ENCODE measurements at places on chromosomes 6 and 20. TPM values are rescaled to one million over a fixed set of nuclear protein-coding genes. Genes with fewer than 3 reads are reported as not detected.

LAMA5 gene
- 240 TPM for total RNA-seq

DEFB132 gene
- total RNA-seq: not detected

HRH3 gene
- not detected for total RNA-seq

MYL9 gene
- 31.7 TPM for total RNA-seq

ADGRB3 gene
- 4.7 TPM for total RNA-seq

HNF4A gene
- total RNA-seq: not detected

SUN5 gene
- not detected for total RNA-seq

WFDC13 gene
- total RNA-seq: not detected

MARCKS gene
- total RNA-seq: 177 TPM

PAQR8 gene
- total RNA-seq: 8.2 TPM

ZNF831 gene
- not detected for total RNA-seq

OXT gene
- total RNA-seq: 0.43 TPM

RBPJL gene
- not detected for total RNA-seq

BTNL2 gene
- not detected for total RNA-seq

CD83 gene
- total RNA-seq: 7.1 TPM

TCFL5 gene
- total RNA-seq: 5.7 TPM

PSORS1C2 gene
- total RNA-seq: not detected

CDH4 gene
- total RNA-seq: 21.0 TPM

TCEA2 gene
- total RNA-seq: 14.6 TPM

OPN5 gene
- total RNA-seq: not detected

MRAP2 gene
- not detected for total RNA-seq

ADGRF5 gene
- 0.14 TPM for total RNA-seq

PLN gene
- not detected for total RNA-seq

PRDM1 gene
- 0.14 TPM for total RNA-seq

NOP56 gene
- total RNA-seq: 318 TPM

TNFRSF6B gene
- 509 TPM for total RNA-seq

PPP1R14C gene
- total RNA-seq: 26.3 TPM

IP6K3 gene
- total RNA-seq: 0.65 TPM

GLP1R gene
- not detected for total RNA-seq

CNBD2 gene
- total RNA-seq: 5.6 TPM

SPATS1 gene
- total RNA-seq: not detected

SLC32A1 gene
- not detected for total RNA-seq

TPD52L1 gene
- total RNA-seq: 54.3 TPM

HCRTR2 gene
- total RNA-seq: not detected

SEC23B gene
- total RNA-seq: 50.8 TPM

XKR7 gene
- 0.17 TPM for total RNA-seq

PTPRT gene
- total RNA-seq: not detected

DSP gene
- 80.1 TPM for total RNA-seq

RPP40 gene
- 8.5 TPM for total RNA-seq

SLC24A3 gene
- total RNA-seq: not detected

LKAAEAR1 gene
- total RNA-seq: not detected

XRN2 gene
- total RNA-seq: 112 TPM

DEFB114 gene
- total RNA-seq: not detected

SNAP25 gene
- total RNA-seq: 1.4 TPM

NKX2-2 gene
- total RNA-seq: not detected

CLIC1 gene
- 938 TPM for total RNA-seq

TSBP1 gene
- total RNA-seq: not detected

GPR6 gene
- not detected for total RNA-seq

SAMD3 gene
- total RNA-seq: not detected

TSPO2 gene
- total RNA-seq: not detected

LY6G6D gene
- total RNA-seq: not detected

RAMACL gene
- 0.12 TPM for total RNA-seq

PTK7 gene
- 84.6 TPM for total RNA-seq

NMBR gene
- not detected for total RNA-seq

LY6G6C gene
- total RNA-seq: not detected

SNX5 gene
- 185 TPM for total RNA-seq

KIF25 gene
- total RNA-seq: not detected

ANGPT4 gene
- not detected for total RNA-seq

EPB41L1 gene
- total RNA-seq: 17.4 TPM

TMEM170B gene
- total RNA-seq: 0.92 TPM

All from epithelial cell of proximal tubule (primary cell).